ENCODE measurements at places on chromosomes 6 and 20.

DNA sequence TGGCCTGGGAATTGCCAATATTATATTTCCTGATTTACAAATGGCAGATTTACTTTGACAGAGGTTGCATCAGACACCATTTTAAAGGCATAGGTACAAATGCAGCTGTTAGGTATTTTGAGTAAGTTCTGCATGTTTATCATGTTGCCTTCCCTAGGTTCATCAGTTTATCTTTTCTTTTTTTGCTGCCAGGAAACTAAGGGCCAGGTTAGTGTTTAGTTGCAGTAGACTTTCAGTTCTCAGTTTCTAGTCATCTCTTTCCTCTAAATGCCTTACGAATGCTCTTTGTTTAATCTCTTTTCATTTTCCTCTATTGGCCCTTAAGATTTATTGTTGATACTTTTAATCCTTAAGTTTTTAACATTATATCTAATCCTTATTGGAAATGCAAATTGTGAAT lies 129.9 kb downstream of the SMAP1 start:
- DNase-seq = no peak

DNA sequence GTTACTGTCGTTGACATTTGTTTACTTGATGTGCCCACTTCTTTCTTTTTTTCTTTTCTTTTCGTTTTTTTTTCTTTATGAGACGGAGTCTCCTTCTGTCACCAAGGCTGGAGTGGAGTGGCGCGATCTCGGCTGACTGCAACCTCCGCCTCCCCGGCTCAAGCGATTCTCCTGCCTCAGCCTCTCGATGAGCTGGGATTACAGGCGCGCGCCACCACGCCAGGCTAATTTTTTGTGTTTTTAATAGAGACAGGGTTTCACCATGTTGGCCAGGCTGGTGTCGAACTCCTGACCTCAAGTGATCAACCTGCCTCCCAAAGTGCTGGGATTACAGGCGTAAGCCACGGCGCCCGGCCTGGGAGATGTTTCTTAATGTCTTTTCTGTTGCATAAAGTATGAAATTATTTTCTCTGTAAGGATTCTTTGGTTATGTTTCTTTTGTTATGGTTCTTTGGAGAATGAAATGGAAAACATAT lies 33.3 kb upstream of the PRSS16 start:
- no peak for DNase-seq

- DNase-seq = peak; percentile 34
Observed at GRCh38 chr6:29792123-29793035, 35.2 kb upstream of the HLA-G start.

DNA sequence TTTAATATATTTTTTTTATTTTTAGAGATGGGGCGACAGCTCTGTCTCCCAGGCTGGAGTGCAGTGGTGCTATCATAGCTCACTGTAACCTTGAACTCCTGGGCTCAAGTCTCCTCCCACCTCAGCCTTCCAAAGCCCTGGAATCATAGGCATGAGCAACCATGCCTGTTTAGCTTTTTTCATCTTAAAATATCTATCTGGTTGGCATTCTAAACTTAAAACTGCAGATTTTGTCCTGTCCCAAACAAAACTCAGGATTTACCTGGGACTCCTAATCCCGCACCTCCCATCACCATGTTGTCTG lies 124.7 kb downstream of the SULF2 start:
- DNase-seq = no peak

GRCh38 chr20:54212226-54212625 lies 4.3 kb downstream of the PFDN4 start:
- no peak for DNase-seq

DNA sequence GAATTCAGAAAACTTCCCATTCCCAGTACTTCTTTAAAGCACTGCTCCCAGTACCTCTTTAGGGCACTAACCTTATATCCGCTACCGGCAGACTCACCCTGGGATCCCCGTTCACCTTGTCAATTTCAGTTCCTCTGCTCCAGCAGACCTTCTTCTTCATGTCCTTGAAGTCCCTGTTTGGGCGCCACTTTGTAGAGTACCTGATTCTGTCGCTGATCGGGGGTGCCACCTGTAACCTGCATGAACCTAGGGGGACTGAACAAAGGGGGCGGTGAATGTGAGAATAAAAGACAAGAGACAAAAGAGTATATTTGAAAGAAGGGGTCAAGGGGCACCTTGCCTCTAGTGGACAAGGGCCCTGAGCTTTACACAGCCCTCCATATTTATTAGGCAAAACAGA lies 4.9 kb upstream of the GINS1 start:
- no peak for DNase-seq

GRCh38 chr6:16756660-16757255 lies 4.5 kb downstream of the ATXN1 start:
- no peak for DNase-seq

All from stimulated activated CD4-positive, alpha-beta T cell treated with anti-CD3 and anti-CD28 coated beads, TNF-alpha, amount 100 ng/mL, for 24 hours (primary cell).